ENCODE measurements at places on chromosomes 12 and 14.

DNA sequence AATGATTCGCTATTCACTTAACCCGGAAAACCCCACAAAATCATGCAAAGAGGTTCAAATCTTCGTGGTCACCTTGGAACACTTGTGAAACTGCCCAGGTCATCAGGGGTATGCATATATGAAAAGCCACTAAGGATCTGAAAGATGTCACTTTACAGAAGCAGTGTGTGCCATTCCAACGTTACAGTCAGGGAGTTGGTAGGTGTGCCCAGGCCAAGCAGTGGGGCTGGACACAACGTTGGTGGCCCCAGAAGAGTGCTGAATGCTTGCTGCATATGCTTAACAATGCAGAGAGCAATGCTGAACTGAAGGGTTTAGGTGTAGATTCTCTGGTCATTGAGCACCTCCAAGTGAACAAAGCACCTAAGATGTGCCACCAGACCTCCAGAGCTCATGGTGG lies 51.1 kb upstream of the EIF5 start:
- no peak for DNase-seq

GRCh38 chr14:70018713-70019211 lies 139.5 kb downstream of the SMOC1 start:
- peak; percentile 34 for DNase-seq

- no peak for DNase-seq
Measured at GRCh38 chr12:30104971-30105370, 321.2 kb upstream of the TMTC1 start.

GRCh38 chr14:77043177-77043983 lies 14.9 kb upstream of the IRF2BPL start:
- DNase-seq = peak; percentile 38

GRCh38 chr12:92650228-92650822 lies 52.5 kb upstream of the PLEKHG7 start:
- DNase-seq = no peak

- DNase-seq = peak; percentile 68
Measured at GRCh38 chr12:113392988-113393579, 10.6 kb downstream of the SDS start.

- no peak for DNase-seq
Measured at GRCh38 chr14:68950111-68950510, 29.0 kb downstream of the ACTN1 start.

GRCh38 chr12:57063991-57064685 lies 14.2 kb upstream of the MYO1A start:
- DNase-seq = peak; percentile 78

DNA sequence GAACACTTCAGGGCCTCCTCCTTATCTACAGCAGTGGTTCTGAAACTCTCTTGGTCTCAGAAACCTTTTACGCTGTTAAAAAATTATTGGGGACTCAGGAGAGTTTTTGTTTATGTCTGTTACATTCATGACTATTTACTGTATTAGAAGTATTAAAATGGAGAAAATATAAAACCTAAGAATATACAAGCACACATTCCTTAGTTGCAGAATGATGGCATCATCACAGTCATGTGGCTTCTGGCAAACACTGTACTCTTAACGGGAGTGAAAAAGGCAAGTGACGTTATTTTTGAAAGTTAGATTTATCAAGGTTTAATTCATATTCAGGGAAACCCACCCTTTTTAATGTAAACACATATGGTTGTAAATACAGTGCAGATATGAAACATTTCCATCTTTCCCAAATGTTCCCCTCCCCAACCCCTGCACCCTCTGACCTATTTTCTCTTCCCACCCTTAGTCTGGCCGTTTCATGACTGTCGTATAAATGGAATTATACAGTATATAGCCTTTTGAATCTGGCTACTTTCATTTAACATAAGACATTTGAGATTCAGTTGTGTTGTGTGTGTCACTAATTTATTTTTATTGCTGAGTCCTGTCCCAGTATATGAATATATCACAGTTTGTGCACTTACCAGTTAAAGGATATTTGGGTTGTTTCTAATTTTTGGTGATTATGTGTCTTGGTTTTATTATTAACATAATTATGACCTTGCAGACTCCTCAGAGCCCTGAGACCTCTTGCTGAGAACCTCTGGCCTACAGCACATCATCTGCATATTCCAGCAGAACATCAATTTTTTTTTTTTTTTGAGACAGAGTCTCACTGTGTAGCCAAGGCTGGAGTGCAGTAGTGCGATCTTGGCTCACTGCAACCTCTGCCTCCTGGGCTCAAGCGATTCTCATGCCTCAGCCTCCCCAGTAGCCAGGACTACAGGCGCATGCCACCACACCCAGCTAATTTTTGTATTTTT lies 457.0 kb downstream of the PCNX1 start:
- no peak for DNase-seq

GRCh38 chr12:82996168-82996812 lies 309.6 kb downstream of the TMTC2 start:
- no peak for DNase-seq

GRCh38 chr12:50187084-50187900 lies 20.1 kb upstream of the CERS5 start:
- DNase-seq = peak; percentile 58

DNA sequence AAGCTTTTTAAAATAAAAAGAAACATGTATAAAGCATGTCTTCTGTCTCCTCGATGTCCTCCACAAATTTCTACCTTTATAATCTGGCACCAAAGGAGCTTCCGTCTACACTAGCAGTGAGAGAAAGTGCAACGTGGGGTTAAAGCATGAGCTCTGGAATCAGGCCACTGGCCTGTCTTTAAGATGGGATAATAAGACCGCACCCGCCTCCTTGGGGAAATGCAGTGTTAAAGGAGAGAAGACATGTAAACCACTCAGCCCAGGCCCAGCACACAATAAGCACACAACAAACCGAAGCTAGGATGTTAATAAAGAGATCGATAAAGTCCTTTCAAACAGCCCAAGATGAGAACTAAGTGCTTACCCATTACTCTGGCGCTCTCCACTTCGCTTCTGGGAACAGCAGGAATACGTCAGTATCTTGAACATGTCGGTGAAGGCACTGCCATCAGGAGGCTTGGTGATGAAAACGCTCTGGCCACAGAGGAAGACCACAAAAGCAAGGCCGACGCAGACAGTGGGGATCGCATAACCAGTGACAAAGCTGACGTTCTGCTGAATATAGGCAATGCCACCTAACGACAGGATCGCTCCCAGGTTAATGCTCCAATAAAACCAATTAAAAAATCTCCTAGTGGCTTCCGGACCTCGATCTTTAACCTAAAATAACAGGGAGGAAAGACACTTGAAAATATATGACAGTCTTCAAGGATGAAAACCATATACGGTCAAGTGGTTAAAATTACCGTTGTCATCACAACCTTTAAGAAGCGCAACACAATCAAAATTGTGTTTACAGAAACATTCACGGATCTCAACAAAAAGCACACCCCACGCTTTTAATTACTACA lies 9.1 kb downstream of the SLC15A4 start:
- no peak for DNase-seq

DNA sequence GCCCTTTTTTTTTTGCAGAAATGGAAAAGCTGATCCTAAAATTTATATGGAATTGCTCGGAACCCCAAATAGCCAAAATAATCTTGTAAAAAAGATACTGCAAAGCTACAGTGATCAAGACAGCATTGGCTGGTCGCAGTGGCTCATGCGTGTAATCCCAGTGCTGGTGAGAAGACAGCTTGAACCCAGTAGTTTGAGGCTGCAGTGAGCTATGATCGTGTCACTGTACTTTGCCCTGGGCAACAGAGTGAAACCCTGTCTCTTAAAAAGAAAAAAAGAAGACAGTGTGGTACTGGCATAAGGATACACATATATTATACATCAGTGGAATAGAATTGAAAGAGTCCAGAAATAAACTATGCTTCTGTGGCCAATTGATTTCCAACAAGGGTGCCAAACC lies 5.4 kb downstream of the ITGB7 start:
- no peak for DNase-seq

GRCh38 chr12:42798811-42799438 lies 209.4 kb upstream of the PRICKLE1 start:
- DNase-seq = no peak

DNA sequence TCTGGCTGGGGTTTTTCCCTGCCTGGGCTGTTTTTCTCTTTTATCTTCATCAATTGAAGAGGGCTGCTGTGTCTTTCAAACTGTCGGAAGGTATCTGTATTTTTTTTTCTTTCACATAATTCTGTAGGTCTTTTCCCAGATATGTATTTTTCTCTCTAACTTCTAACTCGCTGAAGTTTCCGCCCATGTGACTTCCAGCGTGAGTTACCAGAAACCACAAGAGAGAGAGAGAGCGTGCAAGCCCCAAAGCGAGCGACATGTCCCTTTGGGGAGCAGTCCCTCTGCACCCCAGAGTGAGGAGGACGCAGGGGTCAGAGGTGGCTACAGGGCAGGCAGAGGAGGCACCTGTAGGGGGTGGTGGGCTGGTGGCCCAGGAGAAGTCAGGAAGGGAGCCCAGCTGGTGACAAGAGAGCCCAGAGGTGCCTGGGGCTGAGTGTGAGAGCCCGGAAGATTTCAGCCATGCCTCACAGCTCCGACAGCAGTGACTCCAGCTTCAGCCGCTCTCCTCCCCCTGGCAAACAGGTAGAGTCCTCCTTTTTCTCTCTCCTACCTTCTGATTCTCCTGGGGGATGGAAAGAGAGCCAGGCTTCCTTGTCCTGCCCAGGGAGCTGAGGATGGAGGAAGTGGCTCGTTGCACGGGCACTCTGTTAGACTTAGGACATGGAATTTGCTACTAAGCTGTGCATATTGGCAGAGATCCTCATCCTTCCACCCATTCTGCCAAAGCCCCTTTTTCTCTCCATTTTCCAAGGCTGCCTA lies at the start of gene BATF:
Gene BATF (plus strand): TSS at position 246 of the 759 bp plus-strand sequence. CDS start 214 bp downstream, at position 460.
- peak; percentile 78 for DNase-seq

GRCh38 chr14:56414236-56414635 lies 165.4 kb upstream of the TMEM260 start:
- DNase-seq = no peak

DNA sequence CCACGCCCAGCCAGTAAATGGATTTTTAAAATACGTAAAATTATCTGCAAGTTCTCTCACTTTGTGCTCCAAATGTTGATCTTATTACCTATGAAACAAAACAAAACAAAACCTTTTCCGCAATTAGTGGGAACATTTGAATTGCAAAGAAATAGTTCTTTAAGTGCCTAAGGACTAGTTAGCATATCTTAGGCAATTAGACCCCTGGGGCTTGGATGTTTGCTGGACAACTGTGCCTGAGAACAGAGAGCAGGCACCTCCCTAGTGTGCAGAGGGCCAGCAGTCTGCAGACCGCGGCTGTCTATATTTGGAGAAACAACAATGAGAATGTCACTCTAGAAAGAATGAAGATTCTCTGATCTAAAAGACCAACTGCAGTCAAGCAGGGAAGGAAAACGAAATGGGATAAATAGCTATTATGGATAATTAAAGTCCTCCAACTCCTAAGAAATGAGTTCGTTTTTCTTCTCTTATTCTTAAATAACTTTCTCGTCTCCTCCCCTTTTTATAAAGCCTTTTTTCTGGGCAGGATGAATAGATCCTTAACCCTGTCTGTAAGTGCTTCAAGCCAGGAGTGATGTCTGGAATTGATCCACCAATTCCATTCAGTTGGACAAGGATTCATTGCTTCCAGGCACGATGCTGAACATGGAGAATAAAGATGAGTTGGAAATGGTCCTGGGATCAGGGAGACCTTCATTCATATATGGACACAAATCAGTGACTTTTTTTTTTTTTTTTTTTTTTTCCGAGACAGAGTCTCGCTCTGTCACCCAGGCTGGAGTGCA lies 16.2 kb downstream of the SLC17A8 start:
- no peak for DNase-seq

GRCh38 chr12:53515291-53515680 lies 8.0 kb upstream of the NPFF start:
- DNase-seq = no peak

GRCh38 chr14:93742761-93743160 lies 45.5 kb downstream of the PRIMA1 start:
- DNase-seq = no peak

- no peak for DNase-seq
Measured at GRCh38 chr12:121797937-121798786, 4.7 kb upstream of the RHOF start.

- DNase-seq = no peak
Measured at GRCh38 chr14:36619853-36620252, 37.4 kb upstream of the NKX2-8 start.

DNA sequence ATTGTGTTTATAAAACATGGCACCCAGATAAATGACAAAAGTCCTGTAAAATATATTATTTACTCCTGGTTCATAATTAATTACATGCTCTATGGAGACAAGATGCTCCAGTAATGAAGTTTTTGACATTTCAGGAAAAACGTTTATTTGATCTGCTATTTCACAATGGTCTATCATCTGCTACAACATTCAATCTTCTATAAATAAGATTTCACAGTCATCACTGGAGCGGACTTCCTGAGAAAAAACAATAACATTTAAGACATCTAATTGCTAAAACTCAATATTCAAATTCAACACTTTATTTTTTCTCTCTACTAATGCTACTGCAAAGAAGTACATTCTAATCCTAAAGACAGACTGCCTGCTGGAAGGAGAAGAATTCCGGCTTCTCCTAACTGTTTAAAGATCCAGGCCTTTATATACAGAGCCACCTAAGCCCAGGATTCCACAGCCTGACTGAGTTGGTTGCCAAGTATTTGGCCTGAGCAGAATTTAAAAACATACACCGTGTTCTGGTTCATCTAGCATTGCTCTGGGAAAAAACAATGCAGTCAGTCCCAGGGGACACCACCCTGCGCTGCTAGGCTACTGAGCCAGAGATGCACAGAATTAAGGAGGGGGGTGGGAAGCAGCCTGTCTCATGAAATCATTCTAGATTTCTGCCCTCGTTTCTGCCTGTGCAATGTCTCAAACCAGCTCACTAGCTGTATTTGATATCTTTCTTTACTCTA lies 58.0 kb downstream of the TMTC1 start:
- no peak for DNase-seq

DNA sequence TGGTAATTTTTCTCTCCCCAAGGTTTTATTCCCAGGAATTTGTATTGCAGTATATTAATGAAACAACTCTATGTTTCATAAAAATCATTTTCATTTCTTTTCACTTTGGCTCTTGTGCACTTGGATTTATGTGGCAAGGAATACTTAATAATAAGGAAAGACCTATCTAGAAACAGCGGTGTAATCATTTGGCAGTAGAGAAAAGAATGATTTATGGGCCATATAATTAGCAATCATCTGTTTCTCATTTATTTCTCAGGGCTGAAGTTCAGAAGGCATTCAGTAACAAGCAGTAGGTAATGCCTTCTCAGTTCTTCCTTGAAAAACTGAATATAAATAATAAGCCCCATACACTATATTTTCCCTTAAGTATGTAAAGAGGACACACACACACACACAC lies 172.6 kb downstream of the ANO4 start:
- DNase-seq = no peak

GRCh38 chr12:71756054-71756690 lies 1.5 kb downstream of the RAB21 start:
- DNase-seq = no peak

GRCh38 chr14:69711065-69711464 lies 55.9 kb upstream of the SRSF5 start:
- no peak for DNase-seq

GRCh38 chr12:52271158-52271557 lies 3.3 kb upstream of the KRT86 start:
- no peak for DNase-seq
